ENCODE measurements at places on chromosomes 12 and 14.

DNA sequence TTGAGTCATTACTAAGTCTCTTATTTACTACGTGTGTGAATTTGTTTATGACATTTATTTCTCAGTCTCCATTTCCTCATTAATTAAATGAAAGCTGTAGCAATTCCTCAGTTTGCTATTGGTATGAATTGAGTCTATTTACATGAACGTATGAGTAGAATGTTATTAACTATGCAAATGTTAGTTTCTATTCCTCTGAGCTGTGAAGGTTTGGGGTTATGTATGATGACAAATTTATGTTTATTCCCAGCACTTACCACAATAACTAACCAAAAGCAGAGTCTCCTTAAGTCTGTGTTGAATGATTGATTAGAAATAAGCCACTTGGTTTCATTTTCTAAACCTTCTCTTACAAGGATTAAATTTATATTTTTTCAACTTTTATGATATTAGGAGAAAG, 1340.9 kb downstream of the FSCB start:
- DNase-seq: no peak

GRCh38 chr14:99035268-99035667, 236.7 kb downstream of the BCL11B start:
- DNase-seq: no peak

GRCh38 chr14:102911541-102911951, 10.9 kb upstream of the AMN start:
- DNase-seq: no peak

DNA sequence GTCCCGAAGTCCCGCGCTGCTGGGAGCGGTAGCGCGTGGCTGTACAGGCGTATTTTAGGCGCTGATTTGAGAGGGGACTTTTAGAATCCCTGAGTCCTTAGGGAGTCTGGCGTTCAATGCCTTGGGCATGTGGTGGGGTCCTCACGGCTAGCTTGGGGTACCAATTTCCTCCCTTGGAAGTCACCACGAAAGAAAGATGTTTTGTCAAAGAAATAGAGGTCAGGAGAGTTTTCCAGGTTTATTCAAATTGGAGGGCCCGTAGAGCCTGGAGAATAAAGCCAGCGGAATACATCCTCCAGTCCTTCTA, 63.9 kb downstream of the KLHL28 start:
- DNase-seq: no peak

DNA sequence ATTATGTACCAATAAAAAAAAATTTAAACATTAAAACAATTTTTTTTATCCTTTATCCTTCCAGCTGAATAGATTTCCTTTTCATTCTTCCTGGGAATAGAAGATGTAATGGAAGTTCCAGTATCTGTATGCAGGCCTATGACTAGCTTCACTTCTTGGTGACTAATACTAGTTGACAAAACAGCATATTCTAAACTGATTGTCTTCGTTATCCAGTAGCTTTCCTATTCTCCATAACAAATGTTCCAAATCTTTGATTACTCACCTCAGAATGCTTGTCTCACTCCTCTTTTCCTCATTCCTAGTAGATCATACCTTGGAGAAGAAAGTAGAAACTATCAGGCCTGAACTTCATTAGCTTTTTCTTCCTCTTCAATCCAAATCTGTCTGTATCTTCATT, 70.7 kb downstream of the PLEKHA5 start:
- DNase-seq: no peak

DNA sequence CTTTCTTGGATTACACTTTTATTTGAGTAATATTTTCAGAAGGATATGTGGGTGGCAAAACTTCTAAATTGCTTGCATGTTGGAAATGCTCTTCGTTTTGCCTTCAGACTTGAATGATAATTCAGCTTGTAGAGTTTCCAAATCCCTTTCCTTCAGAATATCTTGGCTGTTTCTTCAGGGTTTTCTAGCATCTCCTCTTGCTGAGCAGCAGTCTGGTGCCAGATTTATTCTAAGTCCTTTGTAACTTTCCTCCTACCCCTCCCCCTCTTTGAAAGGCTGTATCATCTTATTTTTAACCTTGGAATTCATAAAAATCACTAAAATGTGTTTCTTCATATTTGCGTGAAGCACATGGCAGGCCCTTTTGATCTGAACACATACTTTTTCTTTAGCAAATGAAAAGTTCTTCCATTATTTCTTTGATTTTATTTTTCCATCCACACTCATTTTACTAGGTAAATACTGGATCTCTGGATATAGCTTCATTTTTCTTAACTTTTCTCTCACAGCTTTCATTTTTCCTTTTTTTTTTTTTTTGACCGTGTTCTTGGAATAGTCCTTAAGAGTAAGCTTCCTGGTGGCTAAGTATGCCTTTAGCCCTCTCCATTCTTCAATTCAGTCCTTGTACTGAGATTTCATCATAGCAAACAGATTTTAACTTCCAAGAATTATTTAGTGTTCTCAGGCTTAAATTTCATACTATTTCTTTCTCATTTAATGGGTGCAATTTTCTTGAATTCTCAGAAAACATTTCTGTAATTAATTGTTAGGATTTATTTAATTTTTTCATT, 102.0 kb downstream of the SLC38A4 start:
- no peak for DNase-seq

DNA sequence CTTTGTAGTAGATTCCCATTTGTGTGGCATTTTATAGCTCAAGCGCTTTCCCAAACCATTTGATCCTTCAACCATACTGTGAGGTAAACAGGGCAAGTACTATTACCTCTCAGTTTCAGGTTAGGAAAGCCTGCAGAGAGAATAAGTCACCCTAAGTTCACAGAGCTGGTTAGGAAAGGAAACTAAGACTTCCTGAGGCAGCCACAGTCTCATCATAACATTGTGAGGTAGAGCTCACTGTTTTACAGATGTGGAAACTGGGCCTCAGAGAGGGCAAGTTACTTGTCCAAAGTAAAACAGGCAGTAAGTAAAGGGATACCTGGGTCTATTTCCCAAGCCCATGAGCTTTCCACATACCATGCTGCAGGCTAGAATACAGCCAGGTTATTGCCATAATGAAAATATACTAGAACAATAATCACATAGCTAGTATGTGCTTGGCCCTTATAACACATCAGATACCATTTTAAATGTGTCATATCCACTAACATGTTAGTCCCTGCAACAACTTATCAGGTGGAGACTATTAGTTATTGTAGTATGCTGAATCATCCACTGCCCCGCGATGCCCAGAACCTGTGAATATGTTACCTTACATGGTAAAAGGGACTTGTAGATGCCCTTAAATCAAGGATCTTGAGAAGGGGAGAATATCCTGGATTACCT, 150.9 kb upstream of the GRIP1 start:
- DNase-seq: no peak

DNA sequence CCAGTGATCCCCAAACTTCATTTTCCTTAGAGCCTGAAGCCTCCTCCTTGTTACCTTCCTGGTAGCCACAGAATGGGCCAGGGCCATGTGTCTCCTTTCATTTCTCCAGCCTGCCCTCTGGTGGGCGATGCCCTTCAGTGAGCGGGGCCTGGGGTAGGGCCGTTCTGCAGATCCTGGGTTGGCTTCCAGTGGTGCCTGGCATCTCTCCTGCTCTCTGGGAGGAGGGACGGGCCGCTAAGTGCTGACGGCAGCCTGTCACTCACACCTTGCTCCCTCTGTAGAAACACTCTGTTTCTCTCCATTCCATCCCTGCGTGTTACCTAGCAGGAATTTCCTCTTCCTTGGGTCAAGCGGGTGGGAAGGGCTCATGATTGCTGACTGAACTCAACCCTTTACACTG, 232.1 kb downstream of the CACNA1C start:
- DNase-seq: no peak

- no peak for DNase-seq
Observed at GRCh38 chr12:3622021-3622821, 130.7 kb downstream of the CRACR2A start.

- DNase-seq: no peak
Observed at GRCh38 chr14:51185180-51185579, 54.9 kb upstream of the TMX1 start.

DNA sequence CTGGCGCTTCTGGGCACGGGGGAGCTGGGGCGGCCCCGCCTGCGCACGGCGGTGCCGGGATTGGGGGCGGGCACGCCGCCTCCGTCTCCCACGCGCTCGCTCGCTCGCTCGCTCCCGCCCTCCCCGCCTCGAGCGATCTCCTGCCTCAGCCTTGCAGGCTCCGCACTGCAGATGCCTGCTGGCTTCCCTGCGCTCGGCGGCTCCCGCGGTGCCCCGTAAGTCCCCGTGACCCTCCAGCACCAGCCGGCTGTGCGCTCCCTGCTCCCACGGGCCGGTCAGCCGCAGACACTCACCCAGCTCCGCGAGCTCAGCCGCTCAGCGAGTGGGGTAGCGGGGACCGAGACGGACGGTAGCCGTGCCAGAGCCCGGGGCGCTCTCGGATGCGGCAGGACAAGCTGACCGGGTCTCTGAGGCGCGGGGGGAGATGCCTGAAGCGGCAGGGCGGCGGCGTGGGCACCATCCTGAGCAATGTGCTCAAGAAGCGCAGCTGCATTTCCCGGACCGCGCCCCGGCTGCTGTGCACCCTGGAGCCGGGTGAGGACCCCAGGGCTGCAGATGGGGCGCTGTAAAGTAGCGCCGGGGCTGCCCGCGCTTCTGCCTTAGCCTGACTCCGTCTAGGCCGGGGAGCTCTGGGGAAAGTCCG, at the start of gene TBC1D30:
Gene TBC1D30 (plus strand): TSS at position 148 of the 643 bp plus-strand sequence. CDS start 233 bp downstream, at position 381.
- no peak for DNase-seq

- DNase-seq: no peak
Observed at GRCh38 chr12:65139389-65139788, 18.3 kb upstream of the WIF1 start.

GRCh38 chr14:51744372-51745130, 92.8 kb downstream of the FRMD6 start:
- DNase-seq: peak; percentile 52

GRCh38 chr12:61412201-61412600, 848.0 kb upstream of the USP15 start:
- no peak for DNase-seq

GRCh38 chr12:84698576-84699333, 213.8 kb downstream of the SLC6A15 start:
- DNase-seq: no peak

DNA sequence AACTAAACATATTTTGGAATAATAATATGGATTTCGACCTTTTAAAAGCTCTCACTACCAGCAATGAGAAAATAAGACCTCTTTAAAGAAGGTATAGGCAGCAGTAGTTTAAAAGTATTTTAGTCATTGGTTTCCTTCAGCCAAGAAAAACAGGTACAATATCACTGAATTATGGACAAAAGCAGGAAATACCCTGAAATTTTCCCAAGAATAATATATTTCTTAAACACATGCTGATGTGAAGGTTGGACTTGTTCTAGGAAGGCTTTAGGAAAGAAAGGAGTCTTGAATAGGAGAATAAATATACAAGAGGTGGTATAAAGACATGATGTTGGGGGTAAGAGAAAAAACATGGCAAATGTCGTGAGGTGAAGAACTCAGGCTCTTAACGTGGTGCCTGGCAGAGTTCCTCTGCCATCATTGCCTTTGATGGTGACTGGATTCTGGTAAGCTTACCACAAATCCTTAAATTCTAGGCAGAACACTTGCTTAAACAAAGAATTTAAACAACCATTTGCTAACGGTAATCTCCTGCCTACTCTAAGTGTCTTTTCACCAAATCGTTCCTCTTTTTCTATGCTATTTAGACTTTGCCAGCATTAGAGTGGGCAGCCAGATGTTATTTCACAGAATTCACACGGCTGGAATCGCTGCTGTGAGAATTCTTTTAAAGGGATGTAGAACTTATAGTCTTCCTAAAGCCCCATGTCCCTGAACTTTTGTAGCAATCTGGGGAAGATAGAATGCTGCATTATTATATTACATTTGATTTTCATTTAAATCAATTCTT, 11.9 kb upstream of the NUDT4 start:
- no peak for DNase-seq

GRCh38 chr12:109678719-109679118, 34.9 kb upstream of the FAM222A start:
- DNase-seq: no peak

- no peak for DNase-seq
Observed at GRCh38 chr12:79782172-79782900, 91.6 kb upstream of the PAWR start.

DNA sequence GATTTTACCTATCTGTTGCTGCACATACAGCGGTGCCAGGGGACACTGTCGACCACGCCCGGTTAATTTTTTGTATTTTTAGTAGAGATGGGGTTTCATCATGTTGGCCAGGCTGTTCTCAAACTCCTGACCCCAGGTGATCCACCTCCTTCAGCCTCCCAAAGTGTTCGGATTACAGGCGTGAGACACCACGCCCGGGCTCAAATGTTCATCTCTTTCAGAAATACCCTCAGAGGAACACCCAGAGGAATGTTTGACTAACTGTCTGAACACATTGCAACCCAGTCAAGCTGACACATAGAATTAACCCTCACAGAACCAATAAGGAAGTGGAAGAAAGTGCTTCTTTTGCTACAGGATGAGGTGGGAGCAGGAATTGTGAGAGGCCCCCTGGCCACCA, 15.0 kb upstream of the ETFBKMT start:
- DNase-seq: no peak

DNA sequence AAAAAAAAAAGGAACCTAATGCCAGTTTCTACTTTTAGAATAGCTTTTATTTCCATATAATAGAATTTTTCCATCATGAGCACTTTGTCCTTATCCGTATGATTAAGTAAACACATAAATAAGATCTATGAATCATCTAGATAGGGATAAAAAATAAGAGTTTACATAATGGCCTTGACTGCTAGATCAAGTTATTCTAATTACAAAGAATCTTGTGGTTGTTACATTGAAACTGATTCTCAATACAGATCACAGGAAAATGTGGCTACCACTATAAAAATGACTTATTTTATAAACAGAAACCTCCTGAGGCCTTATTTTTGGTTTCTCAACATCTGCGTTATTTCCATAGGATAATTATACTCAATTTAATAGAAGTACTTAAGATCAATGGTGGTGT, 34.4 kb upstream of the NDUFA12 start:
- DNase-seq: no peak

GRCh38 chr12:120536064-120536791, 2.1 kb downstream of the RNF10 start:
- DNase-seq: no peak

GRCh38 chr12:12917517-12917916, 26.2 kb downstream of the GPRC5A start:
- no peak for DNase-seq

GRCh38 chr12:111035578-111036301, 115.4 kb upstream of the MYL2 start:
- no peak for DNase-seq

- no peak for DNase-seq
Observed at GRCh38 chr12:122063694-122064024, 14.9 kb upstream of the MLXIP start.

GRCh38 chr12:74732826-74733225, 195.2 kb downstream of the ATXN7L3B start:
- DNase-seq: no peak

GRCh38 chr12:55072083-55072482, 52.3 kb downstream of the NEUROD4 start:
- DNase-seq: peak; percentile 35

Data from T-helper 2 cell (primary cell).